Myocyte (in vitro differentiated cells): ENCODE measurements at places on chromosomes 3 and 15.

DNA sequence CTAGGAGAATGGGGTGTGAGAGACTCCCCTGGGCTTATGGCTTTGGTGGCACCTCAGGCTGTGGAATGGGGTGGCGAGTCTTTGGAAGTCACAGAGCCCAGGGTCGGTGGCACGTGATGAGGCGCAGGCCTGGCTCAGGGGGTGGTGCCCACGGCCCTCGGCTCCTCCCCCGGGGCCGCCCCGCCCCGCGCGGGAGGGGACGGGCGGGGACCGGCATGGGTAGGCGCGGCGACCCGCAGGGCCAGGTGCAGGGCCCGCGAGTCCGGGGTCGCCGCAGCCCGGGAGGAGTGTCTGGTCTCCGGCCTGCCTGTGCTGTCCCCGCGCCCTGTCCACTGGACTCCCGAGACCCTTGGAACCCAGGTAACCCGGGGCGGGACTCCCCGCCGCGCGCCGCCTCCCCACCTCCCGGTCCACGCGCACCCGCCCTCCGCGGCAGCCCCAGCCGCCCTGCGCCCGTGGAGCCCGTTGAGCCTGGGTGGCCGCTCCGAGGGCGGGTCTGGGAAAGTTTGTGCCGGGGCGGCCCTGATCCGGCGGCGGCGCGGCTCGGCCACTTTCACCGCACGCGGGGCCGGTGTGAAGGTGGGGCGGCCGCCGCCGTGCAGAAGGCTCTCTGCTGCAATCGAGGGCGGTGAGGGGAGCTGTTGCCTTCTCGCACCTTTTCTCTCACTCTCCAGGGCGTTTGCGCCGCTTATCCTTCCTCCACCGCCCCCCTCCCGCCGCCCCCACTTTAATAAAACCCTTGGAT, at the start of gene PAQR5:
PAQR5 (plus strand) TSS at position 216 of the 745 bp plus-strand sequence. CDS start 61,169 bp downstream, outside the sequence.
- DNase-seq, result peak; percentile 67

DNA sequence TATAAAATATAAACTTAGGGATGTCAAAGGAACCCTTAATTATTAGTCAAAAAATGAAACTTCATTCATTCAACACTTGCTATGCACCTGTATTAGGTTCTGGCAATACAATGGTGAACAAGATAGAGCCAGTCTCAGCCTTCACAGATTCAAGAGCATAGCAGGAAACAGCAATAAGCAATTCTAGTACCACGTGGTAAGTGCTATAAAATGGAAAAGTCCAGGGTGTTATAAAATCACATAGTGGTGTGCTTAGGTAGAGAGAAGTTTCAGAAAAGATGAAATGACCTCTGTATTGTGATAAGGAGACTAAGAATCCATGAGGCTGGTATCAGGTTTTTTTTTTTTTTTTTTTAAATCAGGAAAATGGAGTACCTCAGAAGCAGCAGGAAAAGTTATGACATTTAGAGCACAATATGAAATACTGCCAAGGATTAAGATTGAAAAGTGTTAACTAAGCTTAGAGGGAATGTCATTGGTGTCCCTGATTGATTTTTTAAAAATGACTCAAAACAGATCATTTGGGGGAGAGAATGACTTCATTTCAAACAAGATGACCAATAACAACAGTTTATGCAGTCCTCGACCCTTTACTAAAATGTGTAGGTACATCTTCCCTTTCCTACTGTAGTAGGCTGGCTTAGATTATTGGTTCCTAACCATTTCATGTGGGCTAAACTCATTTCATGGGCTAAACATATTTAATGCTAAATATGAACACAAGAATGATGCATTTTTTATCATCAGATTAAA, 5.0 kb downstream of the TOMM70 start:
- DNase-seq, result no peak

- DNase-seq, result peak; percentile 71
These were observed 103.0 kb downstream of the P3H2 start for GRCh38 chr3:190017521-190018288.

- DNase-seq, result no peak
These were observed 20.2 kb upstream of the THUMPD3 start for GRCh38 chr3:9342696-9343095.
